ENCODE measurements at places on chromosomes 5 and 9.

DNA sequence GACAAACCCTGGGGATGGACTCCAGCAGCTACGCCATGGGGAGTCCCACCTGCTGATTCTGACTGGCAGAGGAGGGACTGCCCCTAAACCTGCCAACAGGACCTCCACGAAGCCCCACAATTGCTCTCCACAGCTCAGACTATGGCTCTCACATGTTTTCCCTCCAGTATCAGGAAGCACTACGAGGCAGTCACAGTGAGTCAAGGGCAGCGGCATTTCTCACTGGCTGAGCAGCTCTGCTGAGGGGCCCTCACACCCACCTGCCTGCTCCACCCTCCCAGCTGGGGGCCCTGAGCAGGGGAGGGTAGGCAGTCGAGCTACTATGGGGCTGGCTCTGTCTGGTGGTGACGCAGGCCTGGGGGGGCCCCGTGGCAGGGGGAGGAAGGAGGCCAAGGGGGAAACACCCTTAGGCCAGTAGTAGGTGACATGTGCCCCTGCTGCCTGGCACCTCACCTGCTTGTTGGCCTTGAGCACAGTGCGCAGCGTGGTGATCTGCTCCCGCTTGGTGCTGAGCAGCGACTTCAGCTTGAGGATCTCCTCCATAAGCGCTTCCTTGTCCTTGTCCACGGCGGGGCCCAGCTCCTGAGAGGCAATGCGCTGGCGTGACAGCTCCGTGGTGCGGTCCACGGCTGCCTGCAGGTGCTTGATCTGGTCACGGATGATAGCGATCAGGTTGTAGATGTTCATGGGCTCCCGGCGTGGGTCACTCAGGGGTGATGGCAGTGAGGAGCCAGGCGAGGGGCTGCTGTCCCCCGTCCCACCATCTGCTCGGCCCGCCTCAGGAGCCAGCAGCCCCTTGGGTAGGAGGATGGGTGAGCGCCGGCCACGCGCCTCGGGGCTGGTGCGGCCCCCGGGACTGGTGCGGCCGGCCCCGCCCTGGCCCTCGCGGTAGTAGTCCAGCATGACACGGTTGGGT is 46.3 kb downstream of the BICD2 start:
- DNase-seq = no peak

DNA sequence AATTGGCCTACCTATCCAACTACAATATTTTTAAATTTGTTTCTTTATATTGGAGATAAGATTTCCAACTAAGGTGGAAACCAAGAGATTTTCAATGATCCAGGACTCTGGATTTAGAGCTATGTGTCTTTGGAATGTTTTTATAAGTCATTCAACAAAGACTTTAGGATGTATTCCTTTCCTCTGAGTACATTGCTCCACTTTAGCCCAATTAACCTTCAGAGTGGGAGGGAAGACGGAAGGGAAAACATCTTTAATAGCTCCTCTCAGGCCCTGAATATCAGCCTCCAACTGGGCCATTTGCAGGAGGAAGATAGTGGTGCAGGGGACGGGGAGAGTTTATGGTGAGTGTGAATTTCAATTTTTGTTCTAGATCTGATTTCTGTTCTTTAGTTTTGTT is 239.2 kb downstream of the PIK3R1 start:
- no peak for DNase-seq

DNA sequence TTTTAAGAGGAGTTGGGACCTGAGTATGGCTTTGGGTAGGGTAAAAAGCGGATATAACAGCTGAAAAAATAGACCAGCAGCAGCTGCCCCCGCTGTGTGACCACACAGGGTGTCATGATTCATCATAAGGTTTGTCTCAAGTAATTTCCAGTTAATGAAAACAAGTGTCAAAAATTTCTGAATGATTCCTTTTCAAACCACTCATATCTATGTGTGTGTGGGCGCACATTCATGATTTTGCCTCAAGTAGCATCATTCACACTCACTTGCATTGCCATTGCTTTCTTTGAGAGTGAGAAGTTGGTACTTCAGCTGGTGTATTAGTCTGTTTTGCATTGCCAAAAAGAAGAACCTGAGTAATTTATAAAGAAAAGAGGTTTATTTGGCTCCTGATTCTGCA is 12.1 kb upstream of the TNFAIP8 start:
- DNase-seq = no peak

GRCh38 chr9:93677048-93677571 is 100.7 kb downstream of the PHF2 start:
- no peak for DNase-seq

DNA sequence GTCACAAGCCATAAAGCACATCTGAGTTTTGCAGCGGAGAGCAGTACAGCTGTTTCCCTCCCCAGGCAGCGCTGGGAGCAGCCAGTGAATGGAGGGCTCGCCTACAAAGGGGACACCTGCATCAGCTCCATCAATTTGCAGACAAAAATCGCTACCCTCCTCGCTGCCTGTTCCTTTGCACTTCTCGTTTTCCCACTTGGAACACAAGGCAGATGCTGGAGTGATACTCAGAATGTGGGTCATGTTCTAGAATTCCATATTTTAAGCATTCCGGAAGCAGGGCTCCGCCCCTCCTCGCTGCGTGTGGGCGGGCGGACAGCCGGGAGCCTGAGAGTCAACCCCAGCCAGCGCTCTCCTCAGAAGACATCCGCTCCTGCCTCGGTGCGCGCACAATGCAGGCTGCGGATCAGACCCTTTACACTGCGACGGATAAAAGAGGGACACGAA is 92.1 kb downstream of the LMNB1 start:
- no peak for DNase-seq

DNA sequence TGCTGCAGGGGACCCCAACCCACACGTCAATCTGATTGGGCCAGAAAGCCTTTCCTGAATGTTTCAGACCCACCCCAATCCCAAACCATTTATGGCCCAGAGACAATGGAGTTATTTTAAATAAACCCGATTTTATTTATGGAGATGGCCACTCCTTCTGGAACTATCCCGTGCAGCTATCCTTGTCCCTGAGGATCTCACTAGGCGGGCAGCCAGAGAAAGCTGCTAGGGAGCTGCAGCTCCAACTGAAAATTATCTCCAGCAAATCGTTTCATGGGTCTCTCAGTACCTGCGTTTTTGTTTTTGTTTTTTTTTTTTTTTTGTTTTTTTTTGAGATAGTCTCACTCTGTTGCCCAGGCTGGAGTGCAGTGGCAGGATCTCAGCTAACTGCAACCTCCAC is 23.0 kb downstream of the C1QTNF2 start:
- no peak for DNase-seq

GRCh38 chr5:168147568-168148360 is 143.7 kb upstream of the WWC1 start:
- DNase-seq = no peak

DNA sequence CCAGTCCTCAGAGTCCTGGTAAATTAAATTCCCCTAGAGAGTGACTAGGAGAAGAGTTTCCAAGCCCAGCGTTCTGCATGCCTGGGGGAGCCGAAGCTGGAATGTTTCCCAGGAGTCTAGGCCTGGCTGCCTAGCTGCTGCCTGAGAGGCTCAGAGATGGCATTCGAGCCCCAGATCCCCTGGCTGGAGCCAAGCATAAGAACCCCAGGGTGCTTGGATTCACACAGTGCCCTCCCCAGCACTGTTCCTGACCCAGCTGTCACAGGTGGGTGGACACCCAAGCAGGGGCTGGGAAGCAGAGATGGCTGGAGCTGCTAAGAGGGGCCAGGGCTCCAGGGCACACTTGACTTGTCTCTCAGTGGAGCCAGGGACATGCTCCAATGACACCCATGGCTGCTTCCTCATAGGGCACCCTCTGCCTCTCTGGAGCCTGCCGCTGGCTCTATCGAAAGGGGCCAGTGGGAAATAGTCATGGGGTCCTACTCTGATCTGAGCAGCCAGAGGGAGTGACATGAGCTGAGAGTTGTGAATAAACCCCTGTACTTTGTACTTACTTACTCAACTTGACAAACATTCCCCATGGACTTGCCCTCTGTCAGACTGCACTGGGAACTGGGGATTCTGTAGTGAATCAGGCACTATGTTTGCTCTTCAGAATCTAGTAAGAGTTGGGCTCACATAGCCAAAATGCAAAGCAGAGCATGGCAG is 62.6 kb upstream of the XPA start:
- DNase-seq = peak; percentile 4

DNA sequence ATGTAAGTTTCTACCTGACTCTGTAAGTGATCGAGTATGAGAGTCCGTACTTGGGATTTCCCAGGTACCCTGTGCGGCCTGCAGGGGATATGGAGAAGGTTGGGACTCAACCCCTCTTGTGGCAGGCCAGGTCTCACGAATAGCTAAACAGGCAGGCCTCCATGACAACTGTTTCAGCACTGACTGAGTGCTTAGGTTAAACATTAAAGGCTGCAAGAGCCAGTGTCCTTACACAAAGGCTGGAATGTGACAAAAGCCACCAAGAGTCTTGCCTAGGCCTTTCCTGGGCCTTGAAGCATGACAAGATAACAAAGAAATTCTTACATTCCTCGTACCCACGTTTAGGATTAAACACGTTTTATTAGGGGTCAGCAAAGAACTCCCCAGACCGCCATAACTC is 58.6 kb downstream of the THBS4 start:
- no peak for DNase-seq

GRCh38 chr9:133709015-133709611 is 29.0 kb downstream of the SARDH start:
- DNase-seq = no peak

GRCh38 chr9:133342570-133342969 is 5.4 kb downstream of the MED22 start:
- no peak for DNase-seq

DNA sequence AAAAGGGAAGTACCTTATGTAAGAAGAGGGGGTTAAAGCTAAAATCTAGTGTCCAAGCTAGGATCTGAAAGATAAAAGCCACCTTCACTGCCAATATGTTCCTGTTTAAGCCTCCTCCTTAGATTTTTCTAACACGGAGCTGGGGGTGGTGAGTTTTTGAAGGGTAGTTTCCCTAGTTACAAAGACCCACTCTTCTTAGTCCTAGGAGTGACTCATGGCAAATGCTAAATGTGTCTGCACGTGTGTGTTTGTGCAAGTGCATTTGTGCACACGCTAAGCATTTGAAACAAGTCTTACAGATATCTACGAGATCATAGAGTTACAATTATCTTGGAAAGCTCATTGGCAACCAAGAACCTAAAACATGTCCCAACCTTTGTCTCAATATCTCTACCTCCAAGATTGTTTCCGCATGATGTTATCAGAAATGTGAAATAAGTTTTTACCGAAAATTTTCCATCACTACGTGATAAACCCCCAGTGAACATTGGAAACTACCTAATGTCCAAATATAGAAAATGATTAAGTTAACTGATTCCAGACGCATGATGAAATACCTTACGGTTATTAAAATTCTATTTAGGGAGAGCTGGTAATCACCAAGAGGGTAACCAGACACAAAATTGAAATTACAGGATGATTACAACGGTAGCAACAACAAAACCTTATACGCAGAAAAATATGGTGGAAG is 78.0 kb upstream of the HRH2 start:
- DNase-seq = no peak

GRCh38 chr9:4746278-4747030 is 5.5 kb upstream of the AK3 start:
- no peak for DNase-seq

DNA sequence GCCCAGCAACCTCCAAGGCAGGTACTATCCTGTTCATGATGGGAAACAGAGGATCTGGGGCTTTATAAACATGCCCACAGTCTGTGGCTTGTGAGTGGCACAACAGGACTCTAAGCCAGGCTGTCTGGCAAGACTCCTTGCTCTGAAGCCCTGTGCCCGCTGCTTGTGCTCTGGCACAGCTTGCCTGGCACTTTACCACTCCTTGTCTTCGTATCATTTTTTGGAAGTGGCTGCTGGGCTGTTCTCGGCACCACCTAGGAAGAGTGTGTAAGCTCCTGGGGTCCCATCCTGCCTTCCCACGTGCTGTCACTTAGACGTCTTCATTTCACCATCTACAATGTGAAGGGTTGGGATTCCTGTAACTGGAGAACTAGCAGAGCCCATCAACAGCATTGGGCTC is 59.3 kb upstream of the GLRX start:
- no peak for DNase-seq

GRCh38 chr5:100595152-100595811 is 60.1 kb downstream of the FAM174A start:
- DNase-seq = no peak
